ENCODE measurements at places on chromosomes 1 and 21.

- DNase-seq = no peak
Observed at GRCh38 chr1:246335151-246335550, 171.9 kb downstream of the SMYD3 start.

DNA sequence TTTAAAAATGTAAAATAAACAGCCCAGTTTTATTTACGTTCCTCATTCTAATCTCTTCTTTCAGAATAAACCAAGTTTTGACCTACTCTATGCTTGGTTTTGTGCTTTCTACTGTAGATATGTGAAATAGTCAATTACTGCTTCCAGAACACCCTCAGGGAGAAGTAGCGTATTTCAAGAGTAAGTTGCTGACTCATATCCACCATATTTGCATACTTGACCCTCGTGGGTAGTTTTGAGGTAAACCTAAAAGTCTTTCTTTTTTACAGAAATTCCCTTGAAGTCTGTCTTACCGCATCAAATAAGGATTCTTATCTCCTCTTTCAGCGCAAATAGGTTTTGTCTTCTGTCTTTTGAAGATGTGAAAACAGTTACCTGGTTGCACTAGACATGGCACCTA, 1.4 kb upstream of the OR2L3 start:
- no peak for DNase-seq

DNA sequence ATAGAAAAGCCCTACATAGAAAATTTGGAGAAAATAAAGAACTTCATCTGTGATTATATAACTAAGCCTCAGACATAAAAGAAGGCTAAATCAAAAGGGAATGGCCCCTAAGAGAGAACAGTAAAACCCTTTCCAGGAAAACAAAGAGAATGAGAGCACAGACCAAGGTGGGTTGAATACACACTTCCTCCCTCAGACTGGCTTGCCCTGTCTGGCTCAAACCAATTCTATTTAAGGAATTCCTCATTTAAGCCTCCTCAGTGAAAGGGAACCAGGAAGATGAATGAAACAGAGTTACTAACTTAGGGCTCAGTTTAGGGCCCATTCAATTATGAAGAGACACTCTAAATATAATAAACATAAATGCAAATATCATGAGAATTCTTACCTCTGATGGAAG, 10.6 kb upstream of the SYT14 start:
- no peak for DNase-seq

DNA sequence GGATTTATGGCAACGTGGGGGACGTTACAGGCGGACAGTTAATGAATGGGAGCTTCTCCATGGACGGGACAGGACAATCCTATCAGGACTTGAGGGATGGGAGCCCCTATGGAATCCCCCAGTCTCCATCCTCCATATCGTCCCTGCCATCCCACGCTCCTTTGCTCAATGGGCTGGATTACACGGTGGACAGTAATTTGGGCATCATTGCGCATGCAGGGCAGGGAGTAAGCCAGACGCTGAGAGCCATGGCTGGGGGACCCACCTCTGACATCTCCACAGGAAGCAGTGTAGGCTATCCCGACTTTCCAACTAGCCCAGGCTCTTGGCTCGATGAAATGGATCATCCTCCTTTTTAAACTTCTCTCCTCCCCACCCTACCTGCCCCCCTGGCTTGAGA, 44.2 kb downstream of the LHX4 start:
- DNase-seq = no peak

DNA sequence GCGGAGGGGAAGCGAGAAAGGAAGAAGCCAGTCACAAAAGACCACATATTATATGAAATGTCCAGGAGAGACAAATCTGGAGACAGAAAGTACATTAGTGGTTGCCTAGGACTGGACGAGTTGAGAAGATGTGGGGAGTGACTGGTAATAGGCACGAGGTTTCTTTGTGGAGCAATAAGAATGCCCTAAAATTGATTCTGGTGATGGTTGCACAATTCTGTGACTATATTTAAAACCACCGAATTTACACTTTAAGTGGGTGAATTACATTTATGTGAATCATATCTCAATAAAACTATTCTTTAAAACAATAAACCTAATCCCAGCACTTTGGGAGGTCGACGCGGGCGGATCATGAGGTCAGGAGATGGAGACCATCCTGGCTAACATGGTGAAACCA, 63.1 kb downstream of the ZNF281 start:
- no peak for DNase-seq

DNA sequence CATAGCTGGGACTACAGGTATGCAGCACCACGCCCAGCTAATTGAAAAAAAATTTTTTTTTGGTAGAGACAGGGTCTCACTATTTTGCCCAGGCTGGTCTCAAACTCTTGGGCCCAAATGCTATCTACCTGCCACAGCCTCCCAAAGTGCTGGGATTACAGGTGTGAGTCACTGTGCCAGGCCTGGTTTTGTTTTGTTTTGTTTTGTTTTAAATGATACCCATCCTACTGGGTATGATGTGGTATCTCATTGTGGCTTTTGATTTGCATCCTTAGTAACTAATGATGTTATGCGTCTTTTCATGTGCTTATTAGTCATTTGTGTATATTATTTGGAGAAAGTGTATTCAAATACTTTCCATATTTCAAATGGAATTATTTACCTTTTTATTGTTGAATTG, 142.3 kb downstream of the VPS13D start:
- no peak for DNase-seq

DNA sequence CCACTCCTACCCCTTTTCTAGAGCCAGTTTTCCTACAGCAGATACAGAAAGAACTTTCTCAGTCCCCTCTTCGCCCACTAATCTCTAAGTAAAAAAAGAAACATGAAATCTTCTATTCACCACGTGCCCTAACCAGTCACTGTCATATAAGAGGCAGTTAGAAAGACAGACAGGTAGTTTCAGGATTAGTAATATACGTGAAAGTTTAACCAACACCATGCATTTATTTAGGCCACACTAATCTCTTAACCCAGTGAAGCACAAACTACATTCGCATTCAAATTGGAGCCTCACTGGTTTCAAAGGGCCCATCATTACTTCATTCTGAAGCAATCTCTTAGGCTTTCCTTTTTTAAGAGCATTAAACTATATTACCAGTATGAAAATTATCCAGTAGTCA, 10.1 kb downstream of the GPATCH2 start:
- DNase-seq = no peak

- DNase-seq = no peak
Observed at GRCh38 chr1:14190508-14190907, 408.0 kb upstream of the KAZN start.

DNA sequence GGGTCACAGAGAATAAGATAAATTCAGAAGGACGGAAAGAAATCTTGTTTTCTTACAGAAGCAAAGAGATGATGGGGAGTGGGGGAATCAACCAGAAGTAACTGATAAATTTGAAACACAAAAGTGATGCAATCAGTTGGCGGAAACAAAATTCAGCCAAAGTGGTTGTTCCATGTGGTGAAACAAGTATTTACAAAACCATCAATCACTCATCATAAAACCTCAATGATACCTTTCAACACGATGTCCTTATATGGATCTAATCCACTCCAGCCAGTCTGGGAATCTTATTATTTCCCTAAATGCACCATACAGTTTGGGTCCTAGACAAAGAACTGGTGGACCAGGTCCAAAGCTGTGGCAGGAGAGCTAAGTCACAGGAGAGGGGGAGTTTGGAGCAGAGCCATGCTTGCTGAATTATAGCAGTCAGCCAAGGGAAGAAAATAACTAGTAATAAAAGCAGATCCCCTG, 303.8 kb upstream of the LRRC7 start:
- DNase-seq = no peak

DNA sequence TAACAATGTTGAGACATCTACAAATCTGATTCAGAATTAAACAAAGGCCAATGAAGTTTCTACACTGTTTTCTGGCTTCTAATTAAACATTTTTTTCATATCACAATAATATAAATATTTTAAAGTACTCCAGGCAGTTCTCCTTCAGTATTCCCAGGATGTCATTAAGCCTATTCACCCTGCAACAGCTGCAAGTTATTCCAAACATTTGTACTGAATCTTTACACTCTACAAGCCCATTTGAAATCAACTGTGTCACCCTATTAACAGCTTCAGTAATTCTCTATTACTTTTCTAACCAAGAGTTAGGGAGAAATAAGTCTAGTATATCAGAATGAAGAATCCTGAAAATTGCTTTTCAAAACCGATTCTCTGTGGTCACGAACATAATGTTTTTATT, 124.6 kb downstream of the OLFML2B start:
- no peak for DNase-seq

DNA sequence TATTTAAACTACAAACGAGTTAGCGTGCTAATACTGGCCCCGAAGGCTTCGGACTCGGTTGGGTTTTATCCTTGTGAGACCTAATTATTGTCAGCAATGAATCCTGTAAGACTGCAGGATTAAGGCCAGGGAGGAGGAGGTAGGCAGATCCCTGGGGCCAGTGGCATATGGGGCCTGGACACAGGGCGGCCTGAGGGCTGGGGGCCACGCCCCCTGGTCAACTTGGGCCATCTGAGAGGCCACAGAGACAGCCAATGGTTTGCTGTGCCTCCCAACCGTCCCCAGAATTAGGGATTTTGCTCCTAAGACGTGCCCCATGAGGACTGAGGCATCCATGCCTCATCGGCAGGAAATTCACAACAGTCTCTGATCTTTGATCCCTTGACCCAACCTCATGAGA, 31.1 kb upstream of the DISP3 start:
- DNase-seq = no peak

- DNase-seq = no peak
Observed at GRCh38 chr1:211742272-211742671, 66.9 kb upstream of the NEK2 start.

DNA sequence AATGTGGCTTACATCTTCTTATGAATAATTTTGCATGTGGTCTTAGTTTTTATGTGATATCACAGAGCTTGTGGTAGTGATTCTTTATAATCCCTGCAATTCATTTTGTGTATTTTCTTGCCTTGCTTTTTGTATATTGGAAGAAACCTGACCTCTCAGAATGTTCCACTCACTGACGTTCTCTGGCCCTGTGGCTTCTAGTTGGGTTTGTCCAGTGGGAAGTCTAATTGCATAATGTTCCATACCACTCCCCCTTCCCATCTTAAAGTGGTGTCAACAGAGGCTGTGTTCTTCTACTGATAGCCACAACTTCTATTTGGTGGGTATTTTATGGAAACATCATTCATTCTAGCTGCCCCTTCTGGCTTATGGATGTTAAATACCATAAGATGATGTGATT, 225.3 kb downstream of the BACH1 start:
- DNase-seq = no peak

DNA sequence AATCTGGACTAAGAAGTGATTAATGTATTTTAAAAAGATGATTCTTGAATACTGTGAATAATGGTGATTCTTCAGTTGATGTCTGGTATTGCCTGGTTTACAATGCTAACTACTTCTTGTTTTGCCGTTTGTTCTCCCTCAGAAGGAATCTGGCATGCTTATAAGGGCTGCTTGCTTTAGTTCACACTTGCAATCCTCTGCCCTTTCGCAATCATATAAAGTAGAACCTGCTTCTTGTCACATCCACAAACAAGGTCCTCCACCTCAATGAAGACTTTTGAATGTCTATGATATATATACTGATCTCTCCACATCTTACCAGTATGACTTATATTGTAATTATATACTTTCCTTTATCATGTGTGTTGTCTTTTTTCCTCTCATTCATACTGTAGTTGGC, 92.6 kb downstream of the ADGRL4 start:
- DNase-seq = no peak

DNA sequence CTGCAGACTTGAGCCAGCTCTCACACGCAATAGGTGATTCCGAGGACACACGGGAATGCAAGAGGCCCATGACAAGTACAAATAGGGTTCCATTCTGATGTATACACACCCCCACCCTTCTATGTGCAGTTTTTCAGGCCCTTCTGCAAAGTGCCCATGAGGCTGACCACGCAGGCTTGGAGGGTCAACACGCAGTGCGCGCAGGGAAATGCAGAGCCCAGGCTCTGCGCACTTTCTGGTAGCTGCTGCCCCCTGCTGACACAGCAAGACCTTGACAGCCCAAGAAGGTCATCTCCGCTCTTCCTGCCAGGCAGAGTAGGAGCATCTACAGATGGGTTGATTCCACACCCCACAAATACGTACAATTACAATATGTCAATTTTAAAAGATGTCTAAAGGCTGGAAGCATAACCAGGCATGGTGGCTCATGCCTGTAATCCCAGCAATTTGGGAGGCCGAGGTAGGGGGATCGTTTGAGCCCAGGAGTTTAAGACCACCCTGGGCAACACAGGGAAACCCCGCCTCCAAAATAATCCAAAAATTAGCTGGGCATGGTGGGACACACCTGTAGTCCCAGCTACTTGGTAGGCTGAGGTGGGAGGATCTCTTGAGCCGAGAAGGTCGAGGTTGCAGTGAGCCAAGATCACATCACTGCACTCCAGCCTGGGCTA, 18.5 kb downstream of the SH3BP5L start:
- DNase-seq = peak; percentile 20

DNA sequence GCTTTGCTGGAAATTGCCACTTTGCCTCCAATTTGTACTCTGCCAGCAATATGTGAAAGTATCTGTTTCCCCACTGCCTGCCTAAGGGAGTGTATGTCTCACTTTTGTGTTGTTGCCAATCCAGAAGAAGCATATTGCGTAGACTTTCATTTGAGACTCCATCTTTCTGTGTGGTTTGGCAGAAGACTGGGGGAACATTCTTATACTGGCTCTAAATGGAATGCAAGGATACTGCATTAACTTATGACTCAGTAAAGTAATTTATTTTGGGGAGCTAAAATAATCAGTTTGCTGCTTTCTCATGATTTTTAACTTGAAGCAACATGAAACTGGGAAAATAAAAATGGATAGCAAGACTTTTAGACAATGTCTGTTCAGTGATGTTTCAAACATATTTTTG, 107.7 kb upstream of the TMPRSS2 start:
- no peak for DNase-seq

GRCh38 chr1:179767177-179767581, 24.1 kb downstream of the FAM163A start:
- DNase-seq = no peak

DNA sequence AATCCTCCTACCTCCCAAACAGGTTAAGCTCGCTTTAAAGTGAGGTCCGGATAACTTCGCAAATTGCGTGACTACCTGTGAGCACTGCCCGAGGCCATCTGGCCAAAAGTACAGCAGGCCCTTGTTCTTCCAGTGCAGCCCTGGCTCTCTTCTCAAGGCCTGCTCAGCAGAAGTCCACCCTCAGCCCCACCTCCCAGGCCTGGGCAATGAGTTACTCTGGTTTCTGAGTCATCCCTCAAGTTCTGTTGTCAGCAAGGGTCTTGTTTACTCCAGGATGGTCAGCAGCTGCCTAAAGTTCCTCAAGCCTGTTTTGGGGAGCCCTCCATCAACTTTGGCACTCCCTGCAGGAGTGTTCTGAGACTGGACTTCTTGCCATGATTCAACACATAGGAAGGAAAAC, 101.7 kb downstream of the BCAR3 start:
- no peak for DNase-seq

GRCh38 chr1:208058756-208059155, 147.8 kb upstream of the CD34 start:
- no peak for DNase-seq

GRCh38 chr1:231611111-231611510, 15.5 kb upstream of the DISC1 start:
- no peak for DNase-seq

- no peak for DNase-seq
Observed at GRCh38 chr1:246311461-246311860, 195.6 kb downstream of the SMYD3 start.

GRCh38 chr1:30373471-30374399, 349.6 kb downstream of the MATN1 start:
- no peak for DNase-seq

- no peak for DNase-seq
Observed at GRCh38 chr1:8448911-8449661, 131.2 kb downstream of the SLC45A1 start.
